NCI-H510A treated with DMSO at 0.1 percent for 48 hours (cell line): ENCODE measurements at places on chromosomes 7 and 10.

GRCh38 chr10:3902809-3903410 is 117.9 kb upstream of the KLF6 start:
- no peak for DNase-seq

DNA sequence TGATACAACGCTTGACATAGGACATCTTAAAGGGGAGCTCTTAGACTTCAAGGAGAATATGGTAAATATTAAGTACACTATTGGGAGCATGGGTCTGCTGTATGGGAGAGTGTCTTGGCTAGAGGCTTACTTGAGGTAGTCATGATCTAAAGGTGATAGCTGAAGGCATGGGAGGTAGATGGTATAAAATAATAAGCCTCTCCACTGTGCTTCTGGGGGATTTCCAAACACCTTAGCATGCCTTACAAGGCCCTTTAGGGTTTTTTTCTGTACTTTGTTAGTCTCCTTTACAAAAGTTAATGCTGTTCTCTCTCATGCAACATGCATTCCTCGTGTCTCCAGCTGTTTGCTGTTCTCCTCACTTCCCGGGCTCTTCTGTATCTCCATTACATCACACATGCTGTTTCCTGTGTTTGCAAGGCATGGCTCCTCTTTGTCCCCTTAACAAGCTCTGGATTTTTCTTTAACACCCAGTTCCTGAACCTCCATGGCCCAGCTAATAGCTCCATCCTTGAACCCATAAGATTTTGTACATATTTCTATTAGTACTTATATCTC is 449.7 kb downstream of the AUTS2 start:
- DNase-seq = no peak

DNA sequence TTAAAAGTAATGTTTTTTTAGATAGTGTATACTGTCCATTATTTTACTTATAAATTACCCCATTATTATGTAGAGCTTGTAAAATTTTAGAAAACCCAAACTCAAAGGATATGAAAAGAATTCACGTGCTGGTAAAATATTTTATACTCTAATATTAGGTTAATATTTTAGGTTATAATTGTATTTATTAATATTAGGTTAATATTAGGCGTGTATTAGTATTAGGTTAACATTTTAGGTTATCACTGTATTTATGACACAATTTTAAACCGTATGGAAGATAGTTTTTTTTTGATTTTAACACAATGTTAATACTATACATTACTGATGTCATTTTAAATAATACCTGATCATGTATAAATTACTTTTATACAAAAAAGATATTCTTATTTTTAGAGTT is 48.5 kb downstream of the ARL4A start:
- DNase-seq = no peak

DNA sequence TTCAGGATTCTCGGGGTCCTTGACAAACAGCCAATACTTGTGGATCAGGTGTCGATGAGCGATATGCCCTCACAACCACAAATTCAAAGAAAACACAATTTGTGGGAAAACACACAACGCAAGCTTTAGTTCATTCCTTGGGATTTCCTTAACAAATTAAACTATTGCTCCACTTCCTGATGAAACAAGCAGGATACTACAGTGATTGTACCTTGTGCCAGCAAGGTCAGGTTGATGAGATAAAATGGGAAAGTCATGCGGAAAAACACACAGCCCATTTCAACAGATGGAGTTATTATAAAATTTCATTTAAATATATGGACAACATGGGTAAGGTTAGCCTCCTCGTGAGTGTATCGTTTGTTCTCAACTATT is 8.8 kb upstream of the RHOBTB1 start:
- no peak for DNase-seq

- no peak for DNase-seq
These were observed 56.8 kb downstream of the CHCHD3 start for GRCh38 chr7:133025056-133025455.

DNA sequence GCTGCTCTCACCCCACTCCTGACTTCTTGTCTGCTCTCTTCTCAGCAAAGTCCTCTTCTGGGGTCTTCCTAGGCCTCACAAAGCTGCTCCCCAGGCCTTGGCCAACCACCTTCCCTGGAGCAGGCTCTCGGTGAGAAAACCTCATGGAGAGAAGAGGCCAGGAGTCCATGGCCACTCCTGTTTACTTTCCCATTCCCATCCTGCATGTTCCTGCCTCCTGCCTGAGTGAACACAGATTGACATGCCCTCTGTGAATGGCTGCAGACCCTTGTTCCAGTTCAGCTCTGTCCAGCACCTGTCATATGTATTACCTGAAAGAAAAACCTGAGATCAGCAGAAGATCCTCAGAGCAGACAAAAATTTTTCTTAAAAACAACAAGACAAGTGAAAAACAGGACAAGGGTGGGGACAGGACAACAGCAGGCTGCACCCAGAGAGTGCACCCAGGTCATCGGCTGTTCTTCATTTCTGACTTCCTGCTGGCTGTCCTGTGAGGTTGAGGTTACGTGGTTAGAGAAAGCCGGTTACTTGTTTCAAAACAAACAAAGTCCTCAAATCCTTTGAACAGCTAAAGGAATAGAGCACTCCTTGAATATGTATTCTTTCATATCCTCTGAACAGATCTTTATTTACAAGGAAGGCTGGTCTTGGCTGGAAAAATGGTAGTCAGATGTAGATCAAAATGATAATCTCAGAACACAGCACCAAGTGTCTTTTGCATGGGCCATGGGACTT is 34.0 kb upstream of the DLD start:
- DNase-seq = no peak

DNA sequence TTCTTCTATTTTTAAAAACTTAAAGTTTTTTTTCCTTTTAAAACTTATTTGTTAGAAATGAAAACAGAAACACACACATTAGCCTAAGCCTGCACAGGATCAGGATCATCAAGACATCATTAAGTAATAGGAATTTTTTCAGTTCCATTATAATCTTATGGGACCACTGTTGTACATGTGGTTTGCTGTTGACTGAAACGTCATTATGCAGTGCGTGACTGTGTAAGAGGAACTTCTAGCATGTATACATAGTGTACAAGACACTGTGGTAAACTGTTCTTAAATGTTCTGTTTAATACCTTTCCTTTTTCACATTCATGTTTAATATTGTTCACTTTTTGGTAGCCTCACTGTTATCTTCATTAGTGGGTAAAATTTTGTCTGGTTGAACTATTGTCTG is 12.1 kb downstream of the ENTPD7 start:
- DNase-seq = no peak

DNA sequence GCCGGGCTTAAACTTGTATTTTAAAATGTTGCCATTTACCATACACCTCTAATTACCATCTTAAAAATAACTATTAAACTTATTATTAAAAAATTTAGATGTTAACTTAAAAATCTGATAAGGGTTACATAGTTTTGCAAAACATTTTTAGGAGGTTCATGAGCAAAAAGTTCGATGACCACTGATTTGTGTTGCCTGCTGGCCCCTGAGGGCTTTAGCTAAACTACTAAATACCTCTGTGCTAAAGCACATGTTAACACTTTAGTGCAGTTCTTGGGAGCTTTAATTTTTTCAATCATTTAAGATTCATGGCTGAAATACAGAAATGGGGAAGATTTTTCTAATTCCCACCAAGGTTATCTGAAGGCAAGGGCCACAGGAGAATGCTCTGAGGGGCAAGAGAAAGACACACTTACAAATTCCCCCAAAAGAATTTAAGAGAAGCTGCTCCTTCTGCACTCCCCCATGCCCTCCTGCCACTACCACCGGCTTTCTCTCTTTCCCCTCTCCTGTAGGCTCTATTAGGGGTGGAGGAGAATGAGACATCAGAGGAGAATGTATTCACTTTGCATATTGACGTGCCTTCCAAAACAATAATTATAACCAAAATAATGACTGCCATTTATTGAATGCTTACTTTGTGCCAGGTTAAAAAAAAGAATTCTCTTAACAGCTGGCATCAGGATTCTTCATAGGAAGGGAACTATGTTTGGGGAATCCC is 106.2 kb downstream of the RTKN2 start:
- DNase-seq = no peak

DNA sequence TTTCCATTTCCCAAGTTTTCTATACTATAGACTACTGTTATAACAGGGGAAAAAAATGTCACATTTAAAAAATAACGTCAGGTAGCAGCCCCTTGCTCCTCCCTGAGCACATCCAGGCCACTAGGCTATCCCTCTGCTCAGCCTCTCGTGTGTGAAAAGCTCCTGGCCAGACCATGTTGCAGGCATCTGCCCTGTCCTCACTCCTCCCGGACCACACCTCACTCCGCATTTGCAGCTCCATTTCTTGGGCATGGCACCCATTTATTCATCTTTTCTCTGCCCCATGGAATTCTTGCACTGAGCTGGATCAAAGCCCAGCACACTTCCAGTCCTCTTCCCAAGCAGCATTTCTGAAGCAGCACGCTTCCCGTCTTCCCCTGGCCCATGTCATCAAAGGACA is 1.4 kb upstream of the GDF2 start:
- DNase-seq = no peak

- DNase-seq = no peak
These were observed 91.1 kb downstream of the CXCL12 start for GRCh38 chr10:44293842-44294241.

GRCh38 chr10:132319853-132320653 is 11.9 kb upstream of the LRRC27 start:
- no peak for DNase-seq

DNA sequence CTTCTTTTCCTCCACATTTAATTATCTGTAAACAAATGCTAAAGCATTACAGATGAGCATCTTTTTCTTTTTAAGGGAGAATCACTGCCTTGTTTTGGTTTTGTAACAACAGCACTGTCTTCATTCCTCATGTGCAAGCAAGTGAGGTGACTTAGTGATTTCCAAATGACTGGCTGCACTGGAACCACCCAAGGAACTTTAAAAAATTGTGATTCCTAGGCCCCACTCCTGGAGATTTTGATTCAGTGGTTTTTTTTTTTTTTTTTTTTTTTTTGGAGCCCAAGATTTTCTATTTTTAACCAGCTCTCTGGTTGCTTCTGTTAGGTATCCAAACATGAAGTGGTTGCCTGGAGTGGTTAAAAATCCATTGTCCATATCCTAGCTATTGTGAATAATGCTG is 176.2 kb downstream of the LRMDA start:
- no peak for DNase-seq

DNA sequence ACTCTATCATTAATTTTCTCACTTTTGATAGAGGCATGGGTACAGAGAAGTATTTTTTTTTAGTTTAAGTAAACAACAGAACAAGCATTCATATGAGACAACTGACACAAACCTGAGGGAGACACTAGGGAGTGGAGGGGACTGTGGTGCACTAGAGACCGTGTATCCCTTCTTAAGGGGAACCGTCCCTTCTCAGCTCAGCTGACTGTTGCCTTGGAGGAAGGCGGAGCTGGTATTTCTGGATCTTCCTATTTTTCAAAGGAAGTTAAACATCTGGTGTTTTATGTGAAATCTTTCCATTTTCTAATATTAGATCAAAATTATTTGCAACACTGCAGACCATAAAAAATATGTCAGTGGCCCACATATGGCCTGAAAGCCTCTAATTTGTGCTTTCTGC is 113.6 kb upstream of the MACROH2A2 start:
- DNase-seq = no peak

DNA sequence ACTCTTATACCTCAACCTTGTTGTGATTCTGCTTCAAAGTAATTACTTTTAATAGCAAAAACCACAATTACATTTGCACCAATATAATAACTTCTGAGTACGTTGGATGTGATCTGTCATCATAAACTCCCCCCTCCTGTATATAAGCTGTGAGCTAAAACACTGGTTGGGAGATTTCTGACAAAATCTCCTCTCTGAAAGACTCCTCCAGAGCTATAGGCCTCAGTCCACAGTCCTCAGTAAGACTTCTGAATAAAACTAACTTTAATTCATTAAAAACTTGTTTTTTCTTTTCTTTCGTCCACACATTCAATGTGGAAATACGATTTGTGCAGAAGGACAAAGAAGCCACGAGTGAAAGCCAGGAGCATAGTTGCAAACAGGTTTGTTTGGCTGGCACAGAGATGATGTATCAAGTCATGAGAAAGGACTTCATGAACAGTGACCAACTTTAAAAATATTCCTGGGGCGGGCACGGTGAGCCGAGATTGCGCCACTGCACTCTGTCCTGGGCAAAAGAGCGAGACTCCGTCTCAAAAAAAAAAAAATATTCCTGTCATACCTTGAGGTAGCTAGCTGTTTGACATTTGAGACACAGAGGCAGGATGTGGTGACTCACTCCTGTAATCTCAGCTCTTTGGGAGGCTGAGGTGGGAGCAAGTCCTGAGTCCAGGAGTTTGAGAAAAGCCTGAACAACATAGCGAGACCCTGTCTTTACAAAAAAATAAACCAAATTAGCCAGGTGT is 91.1 kb upstream of the ARHGAP21 start:
- DNase-seq = no peak

DNA sequence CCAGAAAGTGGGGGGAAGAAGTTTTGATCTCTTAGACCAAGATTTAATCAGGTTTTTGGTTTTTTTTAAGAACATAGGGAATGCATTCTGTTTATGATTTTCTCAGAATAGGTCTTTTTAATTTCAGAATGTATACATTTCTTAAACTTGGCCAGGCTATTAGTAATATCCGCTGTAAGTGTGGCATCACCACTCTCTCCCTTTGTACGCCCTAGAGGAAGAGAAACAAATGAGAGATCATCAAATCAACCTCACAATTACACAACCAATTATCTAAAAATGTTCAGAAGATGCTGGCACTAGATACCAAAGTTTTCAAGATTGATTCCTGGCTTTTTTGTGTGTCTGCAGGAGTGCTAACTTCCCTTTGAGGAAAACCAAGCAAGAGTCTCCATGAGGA is 70.0 kb downstream of the KLF6 start:
- no peak for DNase-seq

GRCh38 chr10:50604809-50605208 is 18.9 kb downstream of the SGMS1 start:
- DNase-seq = no peak
